ENCODE measurements at places on chromosomes 4 and X.

GRCh38 chrX:17642891-17643290 lies 94.4 kb upstream of the SCML1 start:
- peaks cover 1% of the 10 kb centered on the region for H3K4me1 ChIP-seq
- peaks cover 3% of the 10 kb centered on the region for H3K27me3 ChIP-seq
- H3K36me3 ChIP-seq = no peaks in the 10 kb centered on the region
- DNase-seq = no peak
- no peak overlapping the region for H3K4me3 ChIP-seq
- no peak overlapping the region for H3K27ac ChIP-seq

DNA sequence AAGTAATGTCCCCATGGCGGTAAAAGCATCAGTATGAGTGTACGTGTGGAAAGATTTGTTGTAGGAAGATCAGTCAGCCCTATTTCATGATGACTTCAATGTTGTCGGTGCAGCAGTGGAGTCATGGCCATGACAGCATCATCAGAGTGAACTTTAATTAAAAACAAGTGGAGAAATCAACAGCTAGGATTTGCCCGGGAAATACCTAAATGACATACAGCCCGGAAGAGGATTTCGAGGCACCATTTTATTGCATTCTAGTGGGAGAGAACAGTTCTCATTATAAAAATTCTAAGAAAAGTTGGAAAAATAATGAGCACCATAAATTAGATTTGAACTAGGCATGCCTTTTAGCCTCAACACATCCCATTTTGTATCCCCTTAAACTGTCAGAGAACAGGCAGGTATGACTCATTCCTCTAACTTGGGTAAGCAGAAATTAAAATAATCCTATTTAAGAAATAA lies 170.1 kb downstream of the SHROOM3 start:
- no peak for DNase-seq
- peaks cover 20% of the 10 kb centered on the region for H3K27me3 ChIP-seq
- H3K36me3 ChIP-seq = no peaks in the 10 kb centered on the region
- H3K4me1 ChIP-seq = no peaks in the 10 kb centered on the region
- no peak overlapping the region for H3K4me3 ChIP-seq

GRCh38 chrX:150933945-150934350 lies 35.5 kb upstream of the CD99L2 start:
- H3K27ac ChIP-seq = no peak overlapping the region
- no peak for DNase-seq
- H3K4me3 ChIP-seq = no peak overlapping the region
- no peaks in the 10 kb centered on the region for H3K4me1 ChIP-seq
- peaks cover 3% of the 10 kb centered on the region for H3K27me3 ChIP-seq

DNA sequence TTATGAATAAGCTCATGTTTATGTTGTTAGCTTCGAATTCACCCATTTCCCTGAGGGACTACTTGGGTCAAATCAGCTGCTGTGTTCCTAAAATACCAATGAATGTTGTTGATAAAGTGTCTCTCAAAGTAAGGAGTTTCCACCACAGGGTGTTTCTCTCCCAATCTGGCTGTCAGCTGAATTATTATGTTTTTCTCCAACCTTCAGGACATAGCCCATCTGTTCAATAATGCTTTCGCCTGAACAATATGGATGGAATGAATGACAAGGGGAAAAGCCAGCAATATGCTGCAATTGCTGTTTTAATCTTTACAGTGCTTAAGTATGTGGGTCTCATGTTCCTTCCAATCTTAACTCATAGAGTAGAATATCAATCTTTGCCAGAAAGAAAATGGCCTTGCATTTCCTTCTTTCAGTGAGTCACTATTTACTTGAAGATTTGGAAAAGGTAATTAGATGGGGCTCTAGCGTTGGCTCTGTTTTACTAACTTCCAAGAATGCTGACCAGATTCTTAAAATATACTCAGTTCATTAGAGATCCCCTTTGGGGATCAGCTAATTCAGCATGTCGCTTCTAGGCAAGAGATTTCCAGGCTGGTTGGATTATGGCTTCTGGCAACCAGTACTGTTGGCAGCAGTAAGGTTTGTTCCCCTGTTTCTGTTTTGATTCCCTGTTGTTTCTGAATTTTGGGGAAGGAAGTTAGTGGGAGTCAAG lies 410.5 kb downstream of the PPP3CA start:
- H3K27me3 ChIP-seq = peaks cover 15% of the 10 kb centered on the region
- H3K27ac ChIP-seq = no peak overlapping the region
- H3K4me3 ChIP-seq = no peak overlapping the region
- no peak for DNase-seq

- no peaks in the 10 kb centered on the region for H3K36me3 ChIP-seq
- no peaks in the 10 kb centered on the region for H3K4me1 ChIP-seq
- no peak overlapping the region for H3K4me3 ChIP-seq
- DNase-seq = no peak
- H3K27ac ChIP-seq = no peak overlapping the region
- no peaks in the 10 kb centered on the region for H3K27me3 ChIP-seq
These were observed 194.8 kb upstream of the ATOH1 start for GRCh38 chr4:93633721-93634120.

DNA sequence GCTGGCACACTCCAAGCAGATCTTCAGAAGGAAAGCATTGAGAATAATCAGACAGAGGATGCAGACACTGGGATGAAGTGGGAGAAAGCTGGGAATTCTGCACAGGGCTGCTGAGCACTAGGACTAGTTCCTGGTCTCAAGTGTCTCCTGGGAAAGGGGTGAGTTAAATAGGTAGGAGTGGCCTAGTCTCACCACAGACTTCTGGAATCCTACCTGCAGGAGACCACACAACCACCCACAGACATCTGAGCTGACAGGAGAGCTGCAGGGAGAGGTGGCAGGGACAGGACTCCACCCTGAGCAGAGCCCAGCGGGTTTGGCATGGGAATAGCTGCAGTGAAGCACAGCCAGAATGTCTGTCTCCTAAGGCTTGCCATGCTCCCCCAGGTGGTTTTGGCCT lies 95.1 kb upstream of the GALNTL6 start:
- no peak overlapping the region for H3K4me3 ChIP-seq
- H3K36me3 ChIP-seq = no peaks in the 10 kb centered on the region
- H3K4me1 ChIP-seq = no peaks in the 10 kb centered on the region
- no peak for DNase-seq

DNA sequence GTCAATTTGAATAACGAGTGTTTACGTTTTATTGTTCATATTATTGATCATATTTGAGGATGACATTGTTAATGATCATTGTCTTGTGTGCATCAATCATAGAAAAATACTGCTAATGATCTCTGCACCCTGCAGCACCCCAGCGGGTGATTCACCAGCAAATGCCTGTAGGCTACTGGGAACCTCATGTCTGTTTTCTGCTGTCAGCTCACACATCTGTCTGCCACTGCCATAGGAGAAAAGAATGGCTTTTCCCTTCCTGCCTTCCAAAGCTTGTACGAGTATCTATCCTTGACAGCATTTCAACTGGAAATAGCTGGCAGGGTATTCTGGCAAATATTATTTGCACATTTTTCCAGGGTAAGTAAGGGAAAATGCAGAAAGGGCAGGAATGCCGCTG lies 272.1 kb upstream of the TRAM1L1 start:
- H3K27ac ChIP-seq = no peak overlapping the region
- H3K27me3 ChIP-seq = no peaks in the 10 kb centered on the region
- no peaks in the 10 kb centered on the region for H3K4me1 ChIP-seq
- H3K36me3 ChIP-seq = no peaks in the 10 kb centered on the region
- DNase-seq = no peak

DNA sequence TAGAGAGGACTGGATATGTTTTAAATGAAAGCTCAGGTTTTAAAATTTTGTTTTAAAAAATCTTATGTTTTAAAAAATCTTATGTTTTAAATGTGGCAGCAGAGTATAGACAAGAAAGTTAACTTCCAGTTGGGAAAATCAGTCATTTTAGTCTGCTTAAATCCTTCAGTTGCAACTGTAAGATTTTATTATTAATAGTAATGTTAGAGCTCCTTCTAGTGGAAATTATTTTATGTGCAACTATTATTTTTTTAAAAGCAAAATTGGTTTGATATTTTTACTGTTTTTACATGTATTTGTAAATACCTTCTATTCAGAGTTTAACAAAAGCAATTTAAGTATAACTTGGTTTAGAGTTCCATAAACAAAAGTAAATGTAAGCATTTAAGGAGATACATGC lies 8.5 kb upstream of the NUDT6 start:
- no peaks in the 10 kb centered on the region for H3K27me3 ChIP-seq
- DNase-seq = no peak
- no peak overlapping the region for H3K27ac ChIP-seq
- no peak overlapping the region for H3K4me3 ChIP-seq
- peaks cover 29% of the 10 kb centered on the region for H3K4me1 ChIP-seq

- no peaks in the 10 kb centered on the region for H3K27me3 ChIP-seq
- H3K36me3 ChIP-seq = no peaks in the 10 kb centered on the region
- H3K27ac ChIP-seq = no peak overlapping the region
- no peak for DNase-seq
- H3K4me3 ChIP-seq = no peak overlapping the region
These were observed 81.1 kb downstream of the DLG3 start for GRCh38 chrX:70525733-70526132.

DNA sequence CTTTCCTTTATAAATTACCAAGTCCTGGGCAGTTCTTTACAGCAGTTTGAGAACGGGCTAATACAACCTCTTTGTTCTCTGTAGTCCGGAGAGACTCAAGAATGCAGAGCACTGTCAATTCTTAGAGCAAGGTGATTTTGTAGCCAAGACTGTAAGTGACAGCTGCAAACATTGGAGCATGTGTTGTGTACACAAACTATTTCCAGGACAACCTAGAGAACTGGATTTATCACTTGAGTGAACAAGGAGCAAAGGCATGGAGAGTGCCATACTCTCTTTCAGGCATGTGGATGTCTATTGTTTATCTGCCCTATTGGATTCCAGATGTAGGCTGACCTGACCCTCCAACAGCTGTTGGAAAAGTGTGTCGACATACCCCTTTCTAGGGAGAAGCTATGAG lies 153.9 kb downstream of the SPANXN3 start:
- H3K4me1 ChIP-seq = no peaks in the 10 kb centered on the region
- no peak overlapping the region for H3K27ac ChIP-seq
- no peak for DNase-seq
- no peaks in the 10 kb centered on the region for H3K36me3 ChIP-seq
- no peak overlapping the region for H3K4me3 ChIP-seq

DNA sequence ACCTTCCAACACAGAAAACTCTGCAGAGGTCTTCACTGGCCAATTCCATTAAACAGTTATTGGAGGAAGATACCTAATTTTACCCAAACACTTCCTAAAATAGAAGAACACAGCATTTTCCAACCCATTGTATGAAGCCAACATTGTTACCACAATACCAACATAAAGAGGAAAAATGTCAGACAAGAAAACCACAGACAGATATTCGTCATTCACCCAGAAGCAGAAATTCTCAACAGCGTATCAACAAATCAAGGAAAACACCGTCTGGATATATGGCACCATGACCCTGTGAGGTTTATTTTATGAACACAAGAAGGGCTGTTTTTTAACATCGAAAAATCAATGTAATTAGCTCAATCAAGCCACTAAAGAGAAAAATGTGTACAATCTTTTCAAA lies 255.6 kb downstream of the ASMT start:
- no peak for DNase-seq
- H3K27me3 ChIP-seq = no peaks in the 10 kb centered on the region
- no peaks in the 10 kb centered on the region for H3K36me3 ChIP-seq
- H3K4me1 ChIP-seq = no peaks in the 10 kb centered on the region
- no peak overlapping the region for H3K27ac ChIP-seq

- H3K27me3 ChIP-seq = no peaks in the 10 kb centered on the region
- no peak for DNase-seq
- H3K4me1 ChIP-seq = peaks cover 56% of the 10 kb centered on the region
- H3K27ac ChIP-seq = no peak overlapping the region
These were observed 107.1 kb downstream of the TMEM131L start for GRCh38 chr4:153573221-153573620.

DNA sequence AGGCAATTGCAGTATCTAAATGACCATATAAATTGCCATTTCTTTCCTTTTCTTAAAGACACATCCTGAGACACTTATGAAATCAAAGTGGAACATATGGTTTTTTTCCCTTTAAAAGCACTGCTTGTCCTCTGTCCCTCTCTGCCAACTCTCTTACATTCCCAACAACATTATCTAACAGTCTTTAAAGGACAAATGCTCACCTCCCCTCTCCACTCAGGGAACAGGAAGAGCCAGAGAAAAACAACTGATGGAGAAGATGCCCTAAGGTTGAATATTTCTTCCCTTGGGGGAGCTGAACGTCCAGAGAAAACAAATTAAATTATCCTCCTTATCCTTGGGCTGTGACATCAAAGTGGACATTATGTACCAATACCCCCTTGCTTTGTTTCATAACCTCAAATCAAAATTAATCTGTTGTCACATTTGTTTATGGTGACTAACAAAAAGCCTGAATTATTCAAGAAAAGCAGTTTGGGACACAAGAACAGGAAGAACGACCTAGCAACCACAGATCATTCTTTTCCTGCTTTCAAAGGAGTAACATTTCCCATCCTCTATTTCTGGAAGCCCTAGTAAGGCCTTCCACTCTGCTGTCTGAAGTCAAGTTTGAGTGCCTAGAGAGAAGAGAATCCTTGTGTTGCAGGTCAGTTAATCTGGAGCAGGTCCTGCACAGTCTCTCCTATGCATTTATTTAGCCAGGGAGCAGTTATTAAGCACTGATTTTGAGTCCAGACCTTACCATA lies 52.6 kb upstream of the PAGE1 start:
- H3K4me1 ChIP-seq = no peaks in the 10 kb centered on the region
- peaks cover 22% of the 10 kb centered on the region for H3K27me3 ChIP-seq
- no peak overlapping the region for H3K4me3 ChIP-seq
- no peak overlapping the region for H3K27ac ChIP-seq
- H3K36me3 ChIP-seq = no peaks in the 10 kb centered on the region

- no peaks in the 10 kb centered on the region for H3K27me3 ChIP-seq
- H3K27ac ChIP-seq = no peak overlapping the region
- no peak for DNase-seq
- H3K4me1 ChIP-seq = no peaks in the 10 kb centered on the region
These were observed 19.8 kb downstream of the NSG1 start for GRCh38 chr4:4406455-4407298.

DNA sequence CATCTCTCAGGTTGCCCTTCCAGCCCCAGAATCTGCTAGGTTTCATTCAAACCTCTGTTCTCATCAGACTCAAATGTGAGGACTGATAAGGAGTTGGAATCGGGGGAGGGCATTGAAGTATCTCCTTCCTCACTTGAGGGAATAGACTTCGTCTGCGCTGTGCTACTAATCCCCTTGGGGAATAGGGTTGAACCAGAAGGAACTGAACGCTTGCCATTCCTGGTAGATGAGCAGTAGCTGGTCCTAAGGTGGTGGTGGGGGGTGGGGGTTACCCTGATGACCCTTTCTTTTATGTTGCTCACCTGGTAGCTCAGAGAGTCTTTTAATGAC lies 692 bp upstream of the SLC9A7 start:
- H3K27me3 ChIP-seq = peaks cover 8% of the 10 kb centered on the region
- peak overlapping the region; percentile 76 for H3K4me3 ChIP-seq
- DNase-seq = no peak
- peak overlapping the region; percentile 86 for H3K27ac ChIP-seq

DNA sequence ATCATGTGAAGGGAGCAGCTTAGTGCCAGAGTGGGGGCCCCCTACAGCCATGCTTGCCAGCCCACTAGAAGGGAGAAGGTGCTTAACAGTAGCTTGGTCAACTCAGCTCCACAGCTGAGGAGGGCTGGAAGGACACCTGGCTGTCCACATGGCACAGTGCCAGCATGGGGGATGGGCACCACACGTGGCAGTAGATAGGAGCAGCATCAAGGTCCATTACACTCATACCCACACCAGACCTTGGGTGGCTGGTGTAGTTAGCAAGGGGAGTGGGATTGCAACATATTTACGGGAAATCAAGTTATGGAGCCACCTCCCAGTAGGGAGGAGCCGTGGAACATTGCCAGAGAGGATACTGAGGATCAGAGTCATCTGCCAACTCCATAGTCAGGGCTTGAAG lies 37.9 kb upstream of the SLC4A4 start:
- H3K27me3 ChIP-seq = no peaks in the 10 kb centered on the region
- peaks cover 2% of the 10 kb centered on the region for H3K4me1 ChIP-seq
- H3K36me3 ChIP-seq = no peaks in the 10 kb centered on the region
